ENCODE measurements at places on chromosomes 7 and 10.
A peak's percentile ranks its signal among the peaks of the same experiment; 100 is the strongest.

- DNase-seq, result peak; percentile 54
Observed at GRCh38 chr7:28488061-28488791, 75.9 kb downstream of the CREB5 start.

- no peak for DNase-seq
Observed at GRCh38 chr7:138267934-138268333, 191.7 kb downstream of the AKR1D1 start.

DNA sequence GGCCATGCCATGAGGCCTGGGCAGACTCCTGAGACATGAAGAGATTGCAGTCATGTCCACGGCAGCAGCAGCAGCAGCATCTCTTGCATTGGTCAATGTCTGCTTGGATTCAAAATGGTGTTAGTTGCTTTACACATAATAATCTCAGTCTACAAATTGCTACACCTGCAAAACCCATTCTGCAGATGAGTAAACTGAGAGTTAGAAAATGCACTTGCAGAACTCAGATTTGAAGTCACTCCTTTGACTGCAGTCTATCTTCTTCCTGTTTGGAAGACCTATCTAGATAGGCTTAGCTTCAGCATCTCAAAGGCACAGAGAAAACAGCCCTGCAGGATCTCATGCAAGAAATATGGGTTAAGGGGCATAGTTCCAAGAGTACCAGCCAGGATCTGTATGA is 350.3 kb downstream of the TNS3 start:
- no peak for DNase-seq

DNA sequence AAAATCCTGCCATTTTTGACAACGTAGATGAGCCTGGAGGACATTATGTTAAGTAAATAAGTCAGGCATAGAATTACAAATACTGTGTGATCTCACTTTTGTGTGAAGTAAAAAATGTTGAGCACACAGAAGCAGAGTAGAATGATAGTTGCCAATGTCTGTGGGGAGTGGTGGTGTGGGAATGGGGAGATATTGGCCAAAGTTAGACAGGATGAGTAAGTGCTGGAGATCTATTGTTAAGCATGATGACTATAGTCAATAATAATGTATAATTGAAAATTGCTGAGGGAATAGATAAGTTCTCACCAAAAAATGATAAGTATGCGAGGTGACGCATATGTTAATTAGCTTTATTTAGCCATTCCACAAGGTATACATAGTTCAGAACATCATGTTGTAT is 92.0 kb downstream of the GPR85 start:
- peak; percentile 67 for DNase-seq

Data from fibroblast of skin of scalp (primary cell).